Cerebellar nuclear complex (tissue), 1 donor: ENCODE measurements at places on chromosomes 6 and 20.
A peak's percentile ranks its signal among the peaks of the same experiment; 100 is the strongest.

GRCh38 chr6:24899136-24899996, 36.4 kb downstream of the RIPOR2 start:
- no peak for DNase-seq

- peak; percentile 11 for DNase-seq
Observed at GRCh38 chr6:106223300-106223930, 102.1 kb downstream of the ATG5 start.

DNA sequence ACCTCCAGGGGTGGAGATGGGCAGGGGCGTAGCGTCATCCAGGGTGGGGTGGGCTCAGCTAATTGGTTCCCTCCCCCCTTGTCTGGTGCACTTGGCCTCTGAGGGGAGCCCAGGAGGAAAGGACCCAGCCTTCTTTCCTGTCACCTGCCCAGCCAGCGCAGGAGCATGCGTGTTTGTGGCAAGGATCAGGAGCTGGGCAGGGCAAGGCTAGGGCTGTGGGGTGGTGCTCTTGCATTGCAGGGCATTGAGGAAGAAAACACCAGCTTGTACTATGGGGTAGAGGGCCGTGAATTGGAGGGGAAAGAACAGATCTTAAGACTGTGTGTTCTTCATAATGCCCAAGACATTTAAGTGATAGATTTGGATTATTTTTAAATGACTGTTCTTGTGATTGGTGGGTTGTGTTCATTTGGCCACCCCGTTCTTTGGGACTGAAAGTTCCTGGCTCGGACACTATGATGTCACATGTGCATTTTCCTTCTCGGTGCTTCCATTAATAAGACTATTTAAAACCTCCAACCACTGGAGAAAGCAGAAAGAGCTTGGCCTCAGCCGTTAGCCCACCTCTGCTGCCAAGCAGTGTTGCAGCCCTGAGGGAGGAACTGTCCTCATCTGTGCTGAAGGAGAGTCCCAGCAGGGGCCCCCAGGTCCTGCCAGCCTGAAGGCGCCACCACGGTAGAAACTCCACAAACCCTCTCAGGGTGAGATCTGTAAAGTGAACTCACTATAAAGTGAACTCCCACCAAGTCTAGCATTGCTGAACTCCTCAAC, 136.2 kb upstream of the INSM1 start:
- no peak for DNase-seq

DNA sequence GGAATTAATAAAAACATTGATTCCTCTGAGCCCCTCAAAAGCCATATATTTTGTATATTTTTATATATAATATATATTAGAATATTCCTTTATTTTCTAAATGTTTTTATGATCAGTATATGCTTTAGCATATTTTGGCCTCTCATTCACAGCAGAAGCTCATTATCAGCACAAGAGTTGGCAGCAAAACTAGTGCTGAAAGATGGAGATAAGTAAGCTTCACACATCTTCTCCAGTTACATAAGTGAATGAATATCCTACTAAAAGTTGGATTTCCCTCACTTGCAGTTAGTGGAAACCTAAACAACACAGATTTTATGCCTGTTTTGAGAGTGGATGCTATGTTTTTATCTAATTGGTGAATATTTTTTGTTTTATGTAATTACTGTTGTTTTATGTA, 1303.8 kb upstream of the ADGRB3 start:
- DNase-seq, result no peak

DNA sequence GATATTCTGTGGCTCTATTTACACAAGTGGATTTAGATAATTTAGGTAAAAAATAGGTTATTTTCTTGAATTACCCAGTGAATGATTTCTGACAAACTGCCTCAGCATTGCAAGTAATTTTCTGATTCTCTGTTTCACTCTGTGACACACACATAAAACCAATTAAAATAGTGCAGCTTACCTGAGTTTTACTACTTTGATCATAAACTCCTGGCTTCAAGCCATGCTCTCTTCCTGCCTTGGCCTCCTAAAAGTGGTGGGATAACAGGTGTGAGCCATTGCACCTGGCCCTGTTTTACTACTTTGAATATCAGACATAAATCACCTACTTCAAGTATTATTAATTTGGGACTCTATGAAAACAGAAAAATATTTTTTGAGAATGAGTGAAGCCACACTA, 462.9 kb downstream of the ADGRB3 start:
- no peak for DNase-seq

DNA sequence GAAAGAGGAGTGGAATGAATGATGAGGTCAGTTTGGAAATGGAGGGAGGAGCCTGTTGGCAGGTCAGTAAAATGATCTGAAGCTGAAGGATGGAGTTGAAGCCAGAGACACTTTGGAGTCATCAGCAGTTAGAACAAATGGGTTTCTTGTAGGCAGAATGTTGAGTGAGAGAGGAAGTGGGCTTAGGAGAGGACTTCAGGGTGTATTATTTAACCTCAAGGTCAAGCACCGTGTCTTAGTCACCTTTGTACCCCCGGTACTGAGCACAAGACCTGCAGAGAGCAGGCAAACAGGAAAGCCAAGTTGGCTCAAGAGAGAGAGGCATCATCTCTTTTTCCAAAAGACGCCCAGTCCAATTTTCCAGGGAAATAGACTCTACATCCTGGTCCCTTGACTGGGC, 23.3 kb downstream of the C20orf173 start:
- DNase-seq, result no peak

- DNase-seq, result no peak
Observed at GRCh38 chr20:30610029-30610693, 647.3 kb upstream of the DEFB115 start.

DNA sequence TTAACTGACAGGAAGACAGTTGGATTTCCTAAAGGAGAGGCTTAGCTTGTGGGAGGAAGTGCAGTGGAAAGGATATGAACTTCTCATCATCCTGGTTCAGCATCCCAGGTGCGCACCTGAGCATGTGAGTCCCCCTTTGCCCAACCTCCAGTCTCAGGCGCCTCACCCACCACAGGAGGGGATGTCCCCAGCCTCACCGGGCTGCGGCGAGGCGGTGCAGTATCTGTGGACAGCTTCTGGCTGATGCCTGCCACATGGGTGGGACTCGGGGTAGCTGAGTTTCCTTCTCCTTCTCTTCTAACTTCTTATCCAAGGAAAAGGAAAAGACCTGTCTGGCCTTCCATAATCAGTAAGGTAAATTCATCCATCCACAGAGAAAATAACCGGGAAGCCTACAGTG, 539.3 kb upstream of the AGPAT4 start:
- no peak for DNase-seq

- DNase-seq, result no peak
Observed at GRCh38 chr6:136782021-136782770, 10.1 kb downstream of the MAP3K5 start.

GRCh38 chr20:44203161-44203560, 7.4 kb downstream of the OSER1 start:
- no peak for DNase-seq

DNA sequence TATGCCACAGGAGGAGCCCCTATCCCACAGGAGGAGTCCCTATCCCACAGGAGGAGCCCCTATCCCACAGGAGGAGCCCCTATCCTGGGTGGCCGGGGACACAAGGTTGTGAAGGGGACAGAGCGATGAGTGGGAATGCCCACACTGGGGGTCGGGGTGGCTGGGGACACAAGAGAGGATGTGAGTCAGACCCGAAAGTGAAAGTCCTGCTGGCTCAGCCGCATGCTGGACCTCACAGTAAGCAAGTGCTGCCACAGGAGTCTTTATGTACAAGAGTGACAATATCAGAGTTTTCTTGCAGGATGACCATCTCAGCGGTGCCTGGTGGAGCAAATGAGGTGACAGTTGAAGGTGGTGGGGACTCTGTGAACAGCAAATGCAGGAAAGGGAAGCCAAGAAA, 93.7 kb downstream of the PSMB1 start:
- DNase-seq, result no peak

GRCh38 chr20:56587307-56588041, 41.6 kb upstream of the TFAP2C start:
- DNase-seq, result no peak

- DNase-seq, result no peak
Observed at GRCh38 chr20:38193586-38194105, 28.6 kb upstream of the TGM2 start.

GRCh38 chr6:41601248-41601549, 37.1 kb upstream of the MDFI start:
- no peak for DNase-seq

DNA sequence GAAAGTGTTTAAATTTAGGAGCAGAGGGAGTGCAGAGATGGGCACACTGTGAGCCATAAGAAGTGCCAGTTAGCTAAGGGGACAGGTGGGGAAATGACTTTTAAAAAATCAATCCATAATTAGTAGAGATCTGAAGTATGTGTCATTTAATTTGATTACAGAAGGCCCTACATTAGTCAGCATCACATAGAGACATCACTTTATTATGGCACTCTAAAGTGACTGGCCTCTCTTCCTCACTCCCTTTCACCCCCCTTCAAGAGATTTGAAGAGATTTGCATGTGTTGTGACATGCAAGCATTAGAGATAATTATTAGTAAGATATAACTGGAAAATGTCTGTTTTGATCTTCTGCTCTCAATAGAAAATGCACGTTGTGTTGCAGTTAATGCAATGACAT, 86.7 kb downstream of the SLX4IP start:
- no peak for DNase-seq

DNA sequence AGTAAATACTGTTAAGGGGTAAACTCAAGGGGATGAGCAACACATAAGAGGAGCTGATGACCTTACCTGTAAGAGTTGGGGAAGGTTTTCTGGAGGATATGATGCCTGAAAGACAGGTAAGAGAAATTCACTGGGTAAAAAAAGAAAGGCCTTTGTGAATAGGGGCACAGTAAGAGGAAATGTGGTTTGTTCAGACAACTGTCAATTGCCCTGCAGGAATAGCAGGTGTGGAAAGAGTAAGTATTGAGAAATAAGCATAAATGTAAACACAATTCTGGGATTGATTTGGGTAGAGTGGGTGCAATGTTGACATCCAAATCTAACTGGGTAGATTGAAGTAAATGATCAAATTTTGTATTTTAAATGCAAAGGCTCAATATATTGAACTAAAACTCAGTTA, 670.0 kb downstream of the DHX35 start:
- no peak for DNase-seq

GRCh38 chr6:79913369-79913768, 34.0 kb downstream of the ELOVL4 start:
- DNase-seq, result no peak

- DNase-seq, result no peak
Observed at GRCh38 chr20:53949319-53949839, 121.0 kb downstream of the BCAS1 start.

DNA sequence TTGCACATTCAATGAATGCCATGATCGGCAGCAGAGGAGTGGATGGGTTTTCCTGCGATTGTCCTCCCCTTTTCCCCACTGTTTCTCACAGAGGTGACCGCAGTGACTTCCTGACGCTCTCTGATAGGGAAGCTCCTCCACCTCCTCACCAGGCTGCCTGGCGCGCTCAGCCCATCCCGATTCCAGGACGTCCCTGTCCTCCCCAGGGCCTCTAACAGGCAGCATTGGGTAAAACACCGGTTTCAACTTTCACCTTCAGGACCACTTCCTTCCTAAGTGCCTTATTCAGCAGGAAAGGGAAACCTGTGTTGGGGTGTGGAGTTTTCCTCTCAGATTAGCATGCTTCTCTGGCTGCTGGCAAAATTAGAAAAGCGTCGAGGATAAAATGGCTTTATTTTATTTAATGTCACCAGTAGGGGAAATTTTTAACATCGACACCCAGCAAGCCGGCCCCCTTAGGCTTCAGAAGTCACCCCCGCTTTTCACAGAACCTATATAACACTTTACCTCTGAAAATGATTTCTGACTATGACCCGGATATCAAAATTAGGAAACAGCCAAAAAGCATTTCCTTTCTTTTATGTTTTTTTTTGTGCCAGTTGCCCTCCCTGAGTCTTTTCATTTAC, 570.4 kb upstream of the GJE1 start:
- no peak for DNase-seq

DNA sequence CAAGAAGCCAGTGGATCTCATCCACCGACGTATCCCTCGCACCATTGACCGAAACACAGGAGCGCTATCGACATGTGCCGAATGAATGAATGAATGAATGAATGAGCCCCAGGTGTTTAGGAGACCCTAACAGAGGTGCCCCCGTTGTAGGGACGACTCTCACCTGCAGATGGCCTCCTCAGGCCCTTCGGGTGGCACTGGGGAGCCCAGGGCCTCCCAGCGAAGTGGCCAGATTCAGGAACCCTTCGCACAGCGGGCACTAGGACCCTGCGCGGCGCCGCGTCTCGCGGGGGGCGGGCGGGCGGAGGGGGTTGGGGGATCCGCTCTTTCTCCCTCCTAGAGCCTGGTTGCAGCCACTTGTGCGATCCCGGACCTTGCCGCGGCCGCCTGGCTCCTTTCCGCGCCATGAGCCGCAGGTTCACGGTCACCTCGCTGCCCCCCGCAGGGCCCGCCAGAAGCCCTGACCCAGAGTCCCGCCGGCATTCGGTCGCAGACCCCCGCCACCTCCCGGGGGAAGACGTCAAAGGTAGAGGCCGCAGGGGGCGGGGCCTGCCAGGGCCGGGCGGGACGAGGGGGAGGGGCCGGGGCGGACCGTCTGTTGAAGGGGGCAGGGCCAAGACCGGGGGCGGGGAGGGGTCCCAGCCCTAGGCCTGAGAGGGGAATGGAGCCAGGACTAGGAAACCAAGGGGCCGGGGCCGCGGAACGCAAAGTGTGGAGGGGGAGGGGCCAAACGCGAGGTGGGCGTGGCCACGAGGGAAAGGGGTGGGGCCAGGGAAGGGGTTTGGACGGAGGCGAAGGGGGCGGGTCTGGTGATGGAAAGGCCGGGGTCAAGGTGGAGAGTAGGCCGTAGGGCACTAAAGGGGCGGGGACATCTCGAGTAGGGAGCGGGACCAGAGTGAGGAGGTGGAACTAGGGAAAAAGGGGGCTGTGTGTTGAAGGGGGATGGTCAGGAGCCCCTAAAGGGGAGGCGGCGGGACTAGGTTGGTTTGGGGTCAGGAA, 7.4 kb upstream of the SLC12A5 start:
- no peak for DNase-seq

GRCh38 chr20:24813936-24814335, 135.1 kb upstream of the CST7 start:
- no peak for DNase-seq

- DNase-seq, result no peak
Observed at GRCh38 chr6:45148278-45148677, 179.9 kb upstream of the RUNX2 start.

- DNase-seq, result no peak
Observed at GRCh38 chr20:7571521-7572055, 368.7 kb downstream of the HAO1 start.

DNA sequence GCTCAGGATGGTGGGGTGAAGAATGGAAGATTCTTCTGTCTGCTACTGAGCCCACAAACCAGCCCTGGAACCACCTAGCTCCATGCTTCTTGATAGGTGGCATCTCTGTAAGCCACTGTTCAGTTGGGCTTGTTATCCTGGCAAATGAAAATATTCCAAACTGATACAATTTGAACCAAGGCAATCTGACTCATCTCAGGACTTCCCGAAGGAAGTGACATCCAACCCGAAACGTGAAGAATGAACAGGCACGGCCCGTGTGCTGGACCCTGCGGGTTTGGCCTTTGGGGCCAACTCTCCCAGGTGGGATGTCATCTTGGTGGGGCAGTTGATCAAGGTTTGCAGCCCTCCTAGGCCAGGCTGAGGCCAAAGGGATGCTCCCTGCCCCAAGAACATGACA, 160.3 kb downstream of the PREX1 start:
- no peak for DNase-seq

GRCh38 chr20:33082546-33082945, 3.1 kb downstream of the BPIFB4 start:
- no peak for DNase-seq

GRCh38 chr6:125300992-125301434, 754 bp downstream of the HDDC2 start:
- DNase-seq, result no peak

- DNase-seq, result no peak
Observed at GRCh38 chr6:52089758-52090348, 2.4 kb upstream of the PKHD1 start.

GRCh38 chr20:5397393-5397792, 80.6 kb upstream of the PROKR2 start:
- no peak for DNase-seq
